Glomerular endothelial cell (primary cell): ENCODE measurements at places on chromosomes 7 and 10. TPM values are rescaled to one million over a fixed set of nuclear protein-coding genes. Genes with fewer than 3 reads are reported as not detected.

Gene NODAL
- total RNA-seq = not detected in 2 replicates

Gene WNT8B
- not detected in 2 replicates for total RNA-seq

Gene HOXA5
- 23.5 and 34.5 TPM in 2 replicates for total RNA-seq

Gene MLXIPL
- not detected in 2 replicates for total RNA-seq

Gene NCF1
- 0.73 TPM in 1 of 2 replicates, not detected in the other for total RNA-seq

Gene ZNF488
- not detected in 2 replicates for total RNA-seq

Gene DPYSL4
- 42.2 and 42.6 TPM in 2 replicates for total RNA-seq

Gene NKX2-3
- not detected in 2 replicates for total RNA-seq

Gene FUOM
- 18.7 and 54.1 TPM in 2 replicates for total RNA-seq

Gene TUBAL3
- 0.12 TPM in 1 of 2 replicates, not detected in the other for total RNA-seq

Gene SGPL1
- 14.3 and 24.2 TPM in 2 replicates for total RNA-seq

Gene CALML5
- not detected in 2 replicates for total RNA-seq

Gene PCLO
- total RNA-seq = 0.68 and 1.4 TPM in 2 replicates

Gene CYP3A7
- total RNA-seq = not detected in 2 replicates

Gene RAB19
- not detected in 2 replicates for total RNA-seq

Gene RAMP3
- not detected in 2 replicates for total RNA-seq

Gene KCNIP2
- total RNA-seq = 0.18 and 0.48 TPM in 2 replicates

Gene IFIT2
- 7.9 and 8.9 TPM in 2 replicates for total RNA-seq

Gene CTNNA3
- total RNA-seq = not detected in 2 replicates

Gene TMEM176B
- not detected in 2 replicates for total RNA-seq

Gene PNLIPRP3
- total RNA-seq = not detected in 2 replicates

Gene CPA2
- total RNA-seq = not detected in 2 replicates

Gene PFKFB3
- total RNA-seq = 46.0 and 49.9 TPM in 2 replicates

Gene ADCYAP1R1
- total RNA-seq = not detected in 2 replicates

Gene CLRN3
- not detected in 2 replicates for total RNA-seq

Gene EIF5AL1
- 0.53 TPM in 2 replicates for total RNA-seq

Gene SLC16A12
- total RNA-seq = 0.58 and 1.6 TPM in 2 replicates

Gene ZNF518A
- total RNA-seq = 7.2 and 10.6 TPM in 2 replicates

Gene ZCCHC24
- 9.4 and 15.8 TPM in 2 replicates for total RNA-seq

Gene LRRC4
- 0.10 and 1.3 TPM in 2 replicates for total RNA-seq

Gene ENKUR
- 1.5 TPM in 1 of 2 replicates, not detected in the other for total RNA-seq

Gene VAX1
- not detected in 2 replicates for total RNA-seq

Gene LIPN
- not detected in 2 replicates for total RNA-seq

Gene NPFFR1
- total RNA-seq = not detected in 2 replicates

Gene GHRHR
- not detected in 2 replicates for total RNA-seq

Gene AP1S1
- total RNA-seq = 143 and 246 TPM in 2 replicates

Gene TLL2
- total RNA-seq = 2.5 and 4.0 TPM in 2 replicates
